ENCODE measurements at places on chromosomes 7 and 10.

GRCh38 chr7:151317936-151318335 is 23.7 kb upstream of the NUB1 start:
- DNase-seq: no peak

- DNase-seq: peak; percentile 27
Observed at GRCh38 chr7:24401628-24402593, 117.9 kb downstream of the NPY start.

GRCh38 chr10:13528123-13528874 is 515 bp downstream of the BEND7 start:
- DNase-seq: peak; percentile 15

DNA sequence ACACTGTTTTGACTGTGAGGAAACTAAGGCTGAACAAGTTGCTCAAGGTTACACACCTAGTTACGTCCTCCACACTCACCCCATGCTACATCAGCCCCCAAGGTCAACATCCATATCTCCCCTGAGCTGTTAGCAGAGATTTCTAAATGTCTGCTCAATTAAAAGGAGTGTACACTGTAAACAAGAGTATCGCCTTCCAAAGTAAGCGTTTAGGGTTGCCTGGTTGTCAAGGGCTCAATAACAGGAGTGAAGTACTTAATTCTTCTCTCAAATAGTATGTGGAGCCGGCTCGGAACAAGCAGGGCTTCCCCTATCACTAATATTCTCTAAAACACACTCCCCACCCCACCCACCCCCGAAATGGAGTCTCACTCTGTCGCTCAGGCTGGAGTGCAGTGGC is 412.8 kb upstream of the GALNT17 start:
- no peak for DNase-seq

GRCh38 chr7:108010377-108010776 is 7.4 kb upstream of the LAMB1 start:
- no peak for DNase-seq

DNA sequence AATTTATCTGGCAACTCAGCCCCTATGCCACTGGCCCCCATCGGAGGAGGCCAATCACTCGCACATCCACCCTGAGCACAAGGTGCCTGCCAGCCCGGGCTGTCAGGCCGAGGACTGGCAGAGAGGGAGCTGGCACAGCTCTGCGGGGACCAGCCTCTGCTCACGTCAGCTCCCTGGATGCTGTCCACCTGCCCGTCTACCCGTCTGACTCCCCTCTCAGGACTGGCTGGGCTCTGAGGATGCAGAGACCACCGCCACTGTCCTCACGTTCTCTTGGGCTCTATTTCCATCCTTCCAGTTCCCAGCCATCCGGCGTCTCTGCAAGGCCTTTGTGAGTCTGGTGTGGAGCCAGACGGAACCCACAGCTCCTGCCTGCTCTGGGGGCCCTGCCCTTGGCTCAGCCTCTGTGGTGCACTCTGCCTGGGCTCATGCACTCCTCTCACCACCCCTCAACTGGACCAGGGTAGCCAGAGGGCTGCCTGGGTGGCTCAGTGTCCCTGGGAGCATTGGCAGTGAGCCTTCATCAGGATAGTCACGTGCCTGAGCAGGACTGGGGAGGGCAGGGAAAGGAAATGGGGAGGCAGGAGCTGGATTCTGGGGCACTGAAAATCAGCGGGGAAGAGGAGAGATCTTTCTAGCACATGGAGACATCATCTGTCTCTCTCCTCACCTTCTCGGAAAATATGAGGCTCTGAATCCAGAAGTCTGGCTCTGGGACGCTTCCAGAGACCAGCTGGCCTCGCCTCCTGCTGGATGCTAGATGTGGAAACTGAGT is 38.0 kb upstream of the PCBD1 start:
- DNase-seq: no peak

DNA sequence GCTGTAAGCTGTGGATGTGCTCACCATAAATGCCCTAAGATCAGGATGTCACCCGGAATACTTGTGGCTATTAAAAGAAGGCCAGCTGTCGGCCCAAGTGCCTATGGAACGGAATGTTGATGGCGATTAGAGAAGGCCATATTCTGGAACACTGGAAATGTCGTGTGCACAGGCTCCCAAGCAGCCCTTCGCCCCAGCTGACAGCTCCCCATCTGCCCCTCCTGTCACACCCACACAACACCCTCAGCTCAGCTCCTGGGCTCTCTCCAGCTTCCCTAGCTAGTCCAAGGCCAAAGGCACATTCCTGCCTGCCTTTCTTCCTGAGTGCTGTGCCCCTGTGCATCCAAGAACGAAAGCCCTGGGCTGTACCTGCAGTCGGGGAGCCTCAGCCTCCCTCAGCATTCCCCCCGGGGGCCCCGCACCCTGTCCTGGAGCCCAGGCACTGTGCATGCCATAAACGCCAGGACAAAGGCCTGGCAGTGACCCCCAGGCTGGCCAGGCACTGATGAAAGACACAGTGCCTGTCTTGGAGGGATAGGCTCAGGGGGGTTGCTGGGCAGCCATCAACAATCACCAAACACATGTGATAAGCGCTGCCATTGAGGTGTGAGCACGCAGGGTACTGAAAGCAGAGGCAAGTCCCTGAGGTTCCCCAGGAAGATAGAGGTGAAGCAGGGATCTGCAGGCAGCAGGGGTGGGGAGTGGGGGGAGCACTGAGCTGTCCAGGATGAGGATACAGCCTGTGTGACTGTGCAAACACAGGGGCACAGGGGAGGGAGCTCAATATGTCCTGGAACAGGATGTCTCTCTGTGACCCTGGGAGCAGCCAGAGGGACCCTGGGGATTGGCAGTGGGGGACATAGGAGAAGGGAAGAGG is 3.7 kb upstream of the LDB3 start:
- no peak for DNase-seq

GRCh38 chr10:23686722-23687121 is 247.8 kb downstream of the OTUD1 start:
- DNase-seq: no peak

DNA sequence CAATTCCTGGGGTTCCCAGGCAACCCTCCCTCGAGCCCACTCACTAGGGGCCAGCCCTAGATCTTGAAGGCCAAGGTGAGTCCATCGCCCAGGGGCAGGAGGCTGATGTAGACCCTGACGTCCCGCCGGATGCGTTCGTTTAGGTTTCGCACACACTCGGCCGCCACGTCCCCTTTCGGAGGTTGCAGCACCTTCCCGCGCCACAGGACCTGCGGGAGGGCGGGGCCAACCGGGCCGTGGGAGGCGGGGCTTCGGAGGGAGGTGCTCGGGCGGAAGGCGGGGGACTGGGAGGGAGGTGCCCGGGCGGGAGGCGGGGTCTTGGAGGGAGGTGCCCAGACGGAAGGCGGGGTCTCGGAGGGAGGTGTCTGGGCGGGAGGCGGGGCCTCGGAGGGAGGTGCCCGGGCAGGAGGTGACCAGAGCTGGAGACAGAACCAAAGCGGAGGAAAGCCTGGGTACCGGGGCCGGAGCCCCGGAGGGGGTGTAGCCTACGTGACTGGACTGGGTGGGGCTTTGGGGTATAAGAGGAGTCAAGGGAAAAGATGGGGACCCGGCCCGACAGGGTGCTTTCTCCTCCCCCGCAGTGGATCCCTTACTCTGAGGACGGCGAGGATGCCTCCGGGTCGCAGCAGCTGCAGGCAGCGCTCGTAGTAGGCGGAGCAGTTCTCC is 1.6 kb downstream of the COMTD1 start:
- peak; percentile 86 for DNase-seq

DNA sequence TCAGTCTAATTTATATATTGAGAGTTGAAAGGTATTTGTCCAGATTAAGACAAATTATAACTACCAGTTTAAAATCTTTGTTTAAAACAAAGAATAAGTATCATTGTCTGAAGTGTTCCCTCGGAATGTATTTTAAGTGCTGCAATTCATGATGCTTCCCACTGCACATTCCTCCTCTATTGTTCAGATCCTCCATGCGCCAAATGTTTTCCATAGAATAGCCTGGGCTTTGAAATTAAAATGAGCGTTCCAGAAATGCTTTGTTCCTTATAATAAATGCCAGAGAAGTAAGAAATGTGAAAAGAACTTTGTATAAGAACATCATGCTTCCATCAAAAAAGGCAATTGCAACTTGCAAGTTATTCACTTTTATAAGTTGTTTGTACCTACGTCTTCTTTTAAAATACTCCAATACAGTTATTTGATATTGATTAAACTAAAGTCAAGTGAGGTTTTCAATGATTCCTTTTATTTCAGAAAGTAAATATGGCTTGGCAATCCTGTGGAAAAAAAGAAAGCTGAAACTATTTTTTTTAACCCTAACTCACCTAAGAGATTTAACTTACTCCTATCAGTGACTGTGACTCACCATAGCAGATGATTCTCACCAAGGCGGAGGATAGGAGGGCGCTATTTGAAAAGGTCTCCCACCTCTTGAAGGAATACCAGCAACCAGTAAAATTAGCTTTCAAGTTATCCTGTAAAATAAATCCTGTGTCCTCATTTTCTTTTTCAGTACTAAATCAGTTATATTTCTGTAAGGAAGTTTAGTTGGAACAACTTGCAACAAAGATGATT is 85.8 kb downstream of the CTNNA3 start:
- DNase-seq: peak; percentile 86

GRCh38 chr7:50140688-50141087 is 47.6 kb upstream of the ZPBP start:
- DNase-seq: no peak

DNA sequence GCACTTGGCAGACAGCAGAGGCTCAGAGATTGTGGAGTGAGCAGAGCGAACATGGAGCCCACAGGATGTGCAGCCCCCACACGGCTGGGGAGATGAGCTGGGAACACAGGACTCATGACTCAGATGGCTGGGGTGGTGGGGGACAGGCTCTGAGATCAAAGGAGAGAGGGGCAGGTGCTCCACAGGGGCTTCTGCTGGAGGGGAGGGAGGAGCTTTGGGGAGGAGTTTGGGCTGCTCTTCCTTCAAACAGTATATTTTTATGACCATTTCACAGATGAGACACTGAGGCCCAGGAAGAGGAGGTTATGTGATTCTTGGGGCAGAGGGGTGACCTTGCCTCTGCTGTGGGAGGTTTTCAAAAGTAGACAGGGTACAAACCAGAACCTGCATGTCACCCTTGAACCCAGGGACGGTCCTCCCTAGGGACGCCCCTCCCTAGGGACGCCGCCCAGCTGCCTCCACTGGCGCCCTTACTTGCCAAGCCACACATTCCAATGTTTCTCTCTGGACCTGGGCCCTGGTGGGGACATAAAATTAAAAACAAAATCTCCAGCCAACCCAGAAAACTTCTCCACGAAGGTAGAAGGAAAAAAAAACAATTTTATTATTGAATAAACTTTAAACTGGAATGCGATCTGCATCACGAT is 981 bp upstream of the CRYGN start:
- no peak for DNase-seq

DNA sequence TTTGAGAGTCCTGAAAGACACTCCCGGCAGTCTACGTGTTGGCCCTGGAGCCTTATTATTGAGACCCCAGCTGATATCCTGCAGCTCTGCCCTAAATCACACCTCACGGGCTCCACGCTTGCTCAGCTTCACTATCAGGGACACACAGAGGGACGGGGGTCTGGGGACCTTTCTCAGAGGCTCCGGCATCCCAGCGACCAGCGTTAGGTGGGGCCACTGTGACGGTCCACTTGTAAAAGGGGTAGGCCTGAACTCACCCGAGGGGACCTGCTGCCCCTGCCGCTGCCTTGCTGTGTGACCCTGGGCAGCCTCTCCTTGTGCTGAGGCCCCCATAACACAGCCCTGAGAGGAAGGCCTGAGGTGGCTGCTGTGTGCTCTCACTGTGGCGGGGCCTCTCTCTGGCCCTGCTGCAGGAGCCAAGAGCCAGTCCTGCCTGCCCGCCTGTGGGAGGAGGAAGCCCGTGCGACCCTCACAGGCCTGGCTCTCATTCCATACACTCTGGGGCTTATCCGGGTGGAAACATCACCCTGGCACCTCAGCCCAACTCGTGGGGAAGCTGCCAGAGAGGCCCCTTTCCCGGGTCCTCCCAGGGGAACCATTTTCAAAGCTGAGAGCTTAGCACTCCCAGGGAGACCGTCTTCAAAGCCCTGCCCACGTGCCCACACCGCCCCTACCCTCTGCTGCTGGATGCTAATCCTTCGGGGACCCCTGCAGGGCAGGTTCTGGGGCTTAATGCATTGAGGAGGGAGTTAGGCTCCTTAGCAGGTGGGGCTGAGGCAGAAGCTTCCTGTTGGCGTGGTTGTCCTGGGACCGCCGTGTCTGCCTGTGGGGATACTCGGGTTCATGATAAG is 21.7 kb downstream of the AQP1 start:
- no peak for DNase-seq

DNA sequence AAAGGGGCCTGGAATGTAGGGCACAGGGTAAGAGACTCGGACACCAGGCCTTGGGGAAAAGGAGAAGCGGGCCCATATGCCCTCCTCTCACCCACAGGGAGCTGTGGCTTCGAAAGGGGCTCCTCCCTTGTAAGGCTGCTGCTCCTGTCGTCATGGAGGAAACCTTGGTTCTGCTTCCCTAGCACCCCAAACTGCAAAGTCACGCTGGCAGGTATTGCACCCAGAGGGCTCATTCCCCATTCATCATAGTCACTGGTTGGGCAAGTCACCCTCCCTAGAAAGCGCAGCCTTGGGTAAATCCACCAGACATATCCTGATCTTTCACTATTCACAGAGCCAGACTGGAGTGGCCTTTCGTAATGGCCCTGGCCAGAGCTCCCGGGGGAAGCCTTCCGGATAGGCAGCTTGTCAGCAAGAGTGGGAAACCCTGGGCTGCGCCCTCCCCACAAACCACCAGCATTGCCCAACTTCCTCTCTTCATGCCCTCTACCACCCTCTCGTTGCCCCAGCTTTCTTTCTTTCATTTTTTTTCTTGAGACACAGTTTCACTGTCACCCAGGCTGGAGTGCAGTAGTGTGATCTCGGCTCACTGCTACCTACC is 121.0 kb downstream of the HIP1 start:
- no peak for DNase-seq

DNA sequence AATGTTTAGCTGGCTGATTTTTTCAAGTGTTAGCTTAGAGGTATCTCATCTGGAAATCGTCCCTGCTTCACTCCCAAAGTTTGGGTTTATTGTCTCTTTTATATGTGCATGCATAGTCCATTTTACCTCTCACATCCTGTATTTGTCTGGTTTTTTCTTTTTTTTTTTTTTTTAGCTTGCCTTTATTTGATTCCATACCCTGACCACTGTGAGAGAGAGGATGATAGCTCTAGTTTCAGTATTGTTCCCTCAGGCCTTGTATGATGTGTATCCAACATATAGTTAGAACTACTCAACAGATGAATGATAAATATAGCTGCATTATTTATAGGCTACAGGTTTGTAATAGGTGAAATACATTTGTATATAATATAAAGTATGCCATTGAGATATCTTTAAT is 29.9 kb downstream of the PCGF5 start:
- no peak for DNase-seq
